ENCODE measurements at places on chromosomes 3 and 15.
A peak's percentile ranks its signal among the peaks of the same experiment; 100 is the strongest.

DNA sequence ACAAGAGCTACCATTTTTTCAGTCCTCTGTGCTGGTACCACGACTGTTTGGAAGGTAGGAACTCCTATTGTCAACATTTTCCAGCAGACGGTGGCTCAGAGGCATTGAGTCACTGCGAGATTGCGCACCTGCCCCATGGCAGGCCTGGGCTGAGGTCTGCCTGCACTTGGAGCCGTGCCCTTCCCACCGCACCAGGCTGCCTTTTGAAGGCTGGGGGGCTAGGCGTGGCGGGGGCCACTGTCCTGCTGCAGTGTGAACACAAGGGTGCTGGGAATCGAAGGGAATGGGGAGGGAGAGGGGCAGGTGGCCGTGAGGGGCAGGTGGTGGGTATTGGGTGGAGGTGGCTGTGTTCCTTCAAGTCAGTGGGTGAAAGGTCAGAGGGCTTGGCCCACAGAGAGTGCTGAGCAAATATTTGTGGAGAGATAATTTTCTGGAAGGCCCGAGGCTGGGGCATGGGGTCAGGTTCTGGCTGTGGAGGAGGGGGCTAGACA, 16.3 kb downstream of the SNX33 start:
- no peak for DNase-seq

GRCh38 chr3:15064299-15064834, 748 bp downstream of the MRPS25 start:
- no peak for DNase-seq

GRCh38 chr15:45854455-45855202, 219.8 kb downstream of the SQOR start:
- no peak for DNase-seq

DNA sequence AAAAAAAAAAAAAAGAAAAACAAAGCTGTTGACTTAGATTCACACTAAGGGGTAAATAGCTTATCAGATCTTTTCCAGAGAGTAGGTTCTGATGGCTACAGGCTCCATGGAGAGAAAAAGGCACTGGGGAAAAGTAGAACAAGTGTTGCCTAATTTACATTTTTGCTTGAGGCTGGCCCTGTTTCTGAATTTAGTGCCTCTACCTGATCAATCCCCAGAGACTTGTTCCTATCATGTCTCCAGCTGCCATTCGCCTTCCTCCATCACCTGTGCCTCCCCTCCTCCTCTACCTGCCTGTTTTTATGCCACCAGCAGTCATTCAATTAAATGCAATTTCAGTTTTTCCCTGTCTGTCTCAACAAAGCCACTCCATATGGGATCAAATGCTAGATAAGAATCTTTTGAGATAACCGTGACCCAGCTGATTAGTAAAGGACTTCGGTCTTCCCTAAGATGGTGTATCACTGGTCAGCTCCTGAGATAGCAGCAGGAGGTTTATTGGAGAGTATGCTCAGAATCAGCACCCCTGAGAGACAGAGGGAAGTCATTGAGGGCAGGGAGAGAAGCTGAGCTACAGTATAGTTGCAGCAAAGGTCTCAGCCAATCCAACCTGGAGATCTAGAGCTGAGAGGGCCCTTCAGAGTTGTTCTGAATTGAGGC, 88.1 kb upstream of the GADL1 start:
- no peak for DNase-seq

DNA sequence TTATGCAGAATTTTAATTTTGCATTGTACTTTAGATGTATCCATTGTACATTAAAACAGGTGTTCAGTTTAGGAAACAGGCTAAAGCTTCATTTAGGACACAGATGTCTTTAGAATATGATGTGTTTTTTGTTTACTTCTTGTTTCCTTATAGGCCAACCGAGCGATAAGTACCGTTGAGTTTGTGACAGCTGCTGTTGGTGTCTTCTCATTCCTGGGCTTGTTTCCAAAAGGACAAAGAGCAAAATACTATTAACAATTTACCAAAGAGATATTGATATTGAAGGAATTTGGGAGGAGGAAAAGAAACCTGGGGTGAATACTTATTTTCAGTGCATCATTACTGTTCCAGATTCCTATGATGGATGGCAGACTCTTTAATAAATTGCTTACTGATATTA, 29.4 kb downstream of the PLAAT1 start:
- no peak for DNase-seq

GRCh38 chr3:172700256-172700655, 10.6 kb downstream of the NCEH1 start:
- no peak for DNase-seq

DNA sequence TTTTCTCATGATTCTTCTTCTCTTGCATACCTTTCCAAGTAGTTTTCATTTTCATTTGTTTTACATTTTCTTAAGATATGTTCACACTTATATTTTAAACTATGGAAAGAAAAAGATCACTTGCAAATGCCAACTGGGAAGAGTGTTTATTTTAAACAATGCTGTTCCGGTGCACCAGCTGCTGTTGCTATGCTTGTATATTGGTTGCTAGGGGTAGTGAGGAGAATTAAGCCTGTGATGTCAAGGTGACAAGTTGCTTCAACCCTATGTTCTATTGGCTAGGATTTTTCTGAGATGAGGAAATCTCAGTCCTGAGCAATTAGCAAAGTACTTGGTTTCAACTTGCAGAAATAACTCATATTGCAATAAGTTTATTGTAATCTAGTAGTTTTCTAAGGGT, 500.1 kb downstream of the MFSD1 start:
- no peak for DNase-seq

GRCh38 chr3:36446276-36446675, 66.0 kb downstream of the STAC start:
- no peak for DNase-seq

DNA sequence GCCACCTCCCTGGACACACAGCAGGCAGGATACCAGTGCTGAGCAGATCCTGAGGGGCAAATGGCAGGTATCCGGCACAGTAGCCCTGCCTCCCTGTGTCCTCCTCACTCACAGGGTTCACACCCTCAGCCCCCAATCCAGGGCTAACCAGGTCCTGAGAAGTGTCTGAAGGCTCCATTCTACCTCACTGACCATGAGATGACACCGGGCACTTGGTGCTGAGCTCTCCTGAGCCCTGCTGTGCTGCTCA, 115.4 kb upstream of the ATP2B2 start:
- no peak for DNase-seq

DNA sequence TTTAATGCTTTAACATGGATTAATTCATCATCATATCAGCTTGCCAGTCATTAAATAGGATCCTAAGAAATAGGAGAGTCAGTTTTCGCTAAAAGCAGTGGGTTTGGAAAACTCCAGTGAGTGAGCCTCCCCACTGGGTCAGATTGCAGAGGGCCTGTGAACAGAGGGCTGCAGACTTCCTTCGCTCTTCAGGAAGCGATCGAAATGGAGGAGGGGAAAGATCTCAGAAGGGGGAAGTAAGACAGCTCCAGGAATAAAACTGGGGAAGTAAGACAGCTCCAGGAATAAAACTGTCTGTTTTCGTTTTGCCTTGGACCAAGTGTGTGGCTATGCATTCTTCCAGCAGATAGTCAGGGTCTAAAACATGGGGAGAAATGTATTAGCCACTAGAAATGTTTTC, 124.8 kb upstream of the C15orf61 start:
- no peak for DNase-seq

GRCh38 chr3:18079062-18079461, 336.6 kb upstream of the TBC1D5 start:
- DNase-seq = no peak

DNA sequence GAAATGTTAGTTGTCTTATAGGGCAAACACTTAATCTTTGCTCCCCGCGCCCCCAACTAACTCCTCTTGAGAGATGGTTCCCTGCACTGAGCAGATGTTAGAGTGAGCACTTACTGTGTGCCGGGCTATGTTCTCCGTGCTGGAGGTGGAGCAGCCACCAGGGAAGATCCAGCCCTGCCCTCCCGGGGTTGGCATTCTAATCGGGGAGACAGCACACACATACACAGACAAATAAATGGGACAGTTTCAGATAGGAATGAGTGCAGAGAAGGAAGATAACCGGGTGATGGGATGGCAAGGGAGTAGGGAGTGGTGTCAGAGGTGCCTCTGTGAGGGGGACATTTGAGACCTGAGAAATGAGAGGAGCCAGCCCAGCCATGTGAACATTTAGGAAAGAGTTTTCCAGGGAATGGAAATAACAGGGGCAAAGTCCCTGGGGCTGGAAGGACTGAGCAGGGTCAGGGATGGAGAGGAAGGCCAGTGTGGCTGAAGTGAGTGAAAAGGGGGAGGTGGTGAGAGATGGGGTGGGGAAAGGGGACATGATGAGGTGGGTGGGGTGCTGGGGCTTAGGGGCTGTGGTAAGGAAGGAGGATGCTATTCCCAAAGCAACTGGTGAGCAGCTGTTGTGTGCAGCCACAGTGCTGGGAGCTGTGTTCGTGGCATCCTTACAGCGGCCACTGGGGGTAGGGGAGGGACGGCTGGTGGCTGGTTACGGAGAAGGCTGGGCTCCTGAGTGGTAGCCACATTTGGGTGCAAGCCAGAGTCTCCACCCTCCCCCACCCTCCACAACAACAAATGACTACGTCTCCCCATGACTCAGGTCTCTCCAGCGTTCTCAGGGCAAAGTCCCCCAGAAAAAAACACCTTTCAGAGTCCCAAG, 15.4 kb upstream of the FGD5 start:
- DNase-seq = no peak

- no peak for DNase-seq
Observed at GRCh38 chr3:14140668-14141067, 15.8 kb downstream of the TMEM43 start.

DNA sequence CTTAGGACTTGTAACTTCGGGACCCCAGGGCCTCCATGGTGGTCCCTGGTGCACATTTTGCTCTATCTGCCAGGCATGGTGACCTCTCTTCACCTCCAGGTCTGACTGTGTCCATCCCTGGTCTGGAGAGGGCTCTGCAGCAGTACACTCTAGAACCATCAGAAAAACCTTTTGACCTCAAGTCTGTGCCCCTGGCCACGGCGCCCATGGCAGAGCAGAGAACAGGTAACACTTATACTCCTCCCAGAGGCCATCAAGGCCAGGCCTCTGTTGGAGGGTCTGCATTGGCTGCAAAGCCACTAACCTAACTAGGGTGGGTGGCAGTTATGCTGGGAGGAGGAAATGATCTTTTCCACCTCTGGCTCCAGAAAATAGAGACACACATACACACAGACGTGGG, 10.3 kb upstream of the HMCES start:
- no peak for DNase-seq

DNA sequence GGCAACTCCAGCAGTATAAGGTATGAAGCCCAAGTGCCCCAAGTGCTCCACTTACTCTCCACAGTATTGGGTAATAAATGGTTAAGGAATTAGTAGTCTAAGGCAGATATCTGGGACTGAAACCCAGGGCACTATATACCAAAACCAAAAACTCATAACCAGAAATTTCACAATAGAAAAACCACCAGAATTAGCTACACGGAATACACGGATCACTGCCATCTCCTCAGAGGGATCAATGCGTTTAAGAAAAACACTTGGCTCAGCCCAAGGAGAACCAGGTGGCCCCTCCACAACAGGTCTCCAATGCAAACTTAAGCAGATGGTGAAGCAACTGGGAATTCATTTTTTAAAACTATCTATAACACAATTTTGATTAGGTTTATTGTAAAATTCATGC, 83.6 kb downstream of the FAIM start:
- no peak for DNase-seq

DNA sequence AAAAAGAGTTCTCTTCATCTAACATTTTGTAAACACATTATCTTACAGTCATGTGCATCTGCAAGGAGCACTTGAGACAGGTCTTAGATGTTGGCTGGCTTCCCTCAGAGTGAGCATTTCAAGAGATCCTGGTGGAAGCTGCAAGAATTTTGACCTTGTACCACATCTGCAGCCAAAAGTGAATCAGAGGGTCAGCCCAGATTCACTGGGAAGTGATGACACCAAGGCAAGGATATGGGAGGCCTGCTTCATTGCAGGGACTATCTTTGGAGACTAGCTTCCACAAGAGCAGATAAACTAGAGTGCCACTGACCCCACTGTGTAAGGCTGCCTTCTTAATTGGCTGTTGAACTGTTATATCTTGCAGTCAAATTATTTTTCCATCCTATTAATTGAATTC, 21.3 kb upstream of the GADL1 start:
- DNase-seq = no peak

DNA sequence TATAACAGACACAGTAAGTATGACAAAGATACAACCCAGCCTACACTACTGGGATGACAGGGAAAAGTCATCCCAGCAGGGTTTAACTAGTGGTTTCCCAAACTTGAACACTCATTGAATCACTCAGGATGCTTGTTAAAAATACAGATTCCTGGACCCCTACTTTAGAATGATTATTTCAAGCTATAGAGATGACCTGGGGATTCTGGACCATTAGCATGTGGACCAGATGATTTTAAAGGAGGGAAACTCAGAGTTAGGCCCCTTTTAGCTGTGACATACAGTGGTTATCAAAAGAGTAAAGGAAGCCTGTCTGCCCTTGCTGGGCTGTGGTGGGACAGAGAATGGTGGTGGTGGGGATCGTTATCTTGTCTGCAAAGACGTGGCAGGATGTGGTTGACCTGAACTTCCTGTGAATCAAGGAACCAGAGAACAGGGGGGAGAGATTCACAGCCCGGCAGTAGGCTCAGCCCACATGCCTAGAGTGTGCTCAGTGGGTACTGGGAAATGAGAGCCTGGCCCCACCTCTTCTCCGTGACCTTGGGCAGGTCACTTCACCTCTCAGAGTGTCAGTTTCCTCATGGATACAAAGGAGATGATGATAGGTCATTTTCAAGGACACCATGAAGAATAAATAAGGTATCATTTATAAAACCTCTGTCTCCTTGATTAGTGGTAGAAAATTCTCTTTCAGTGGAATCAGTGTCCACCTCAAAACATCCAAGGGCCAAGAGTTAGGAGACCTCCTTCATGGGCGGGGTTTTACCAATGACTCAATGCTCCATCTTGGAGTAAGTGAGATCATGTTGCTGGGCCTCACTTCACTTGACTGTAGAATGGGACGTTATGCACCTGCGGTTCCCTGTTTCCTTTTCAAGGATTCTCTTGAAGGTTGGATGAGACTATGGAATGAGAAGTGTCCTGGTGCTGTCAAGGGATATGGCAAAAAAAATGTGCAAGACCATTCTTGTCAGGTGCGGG, 306.5 kb downstream of the RPLP1 start:
- DNase-seq = peak; percentile 92

GRCh38 chr3:50095352-50095998, 6.8 kb downstream of the RBM5 start:
- DNase-seq = no peak

GRCh38 chr15:49990835-49991545, 128.0 kb downstream of the ATP8B4 start:
- no peak for DNase-seq

- peak; percentile 36 for DNase-seq
Observed at GRCh38 chr15:74384881-74385643, 17.6 kb upstream of the CYP11A1 start.

- DNase-seq = no peak
Observed at GRCh38 chr3:17500618-17501017, 241.8 kb downstream of the TBC1D5 start.
